ENCODE measurements at places on chromosomes 4 and X.

- no peak for DNase-seq
Observed at GRCh38 chrX:150050387-150050786, 112.1 kb upstream of the EOLA2 start.

DNA sequence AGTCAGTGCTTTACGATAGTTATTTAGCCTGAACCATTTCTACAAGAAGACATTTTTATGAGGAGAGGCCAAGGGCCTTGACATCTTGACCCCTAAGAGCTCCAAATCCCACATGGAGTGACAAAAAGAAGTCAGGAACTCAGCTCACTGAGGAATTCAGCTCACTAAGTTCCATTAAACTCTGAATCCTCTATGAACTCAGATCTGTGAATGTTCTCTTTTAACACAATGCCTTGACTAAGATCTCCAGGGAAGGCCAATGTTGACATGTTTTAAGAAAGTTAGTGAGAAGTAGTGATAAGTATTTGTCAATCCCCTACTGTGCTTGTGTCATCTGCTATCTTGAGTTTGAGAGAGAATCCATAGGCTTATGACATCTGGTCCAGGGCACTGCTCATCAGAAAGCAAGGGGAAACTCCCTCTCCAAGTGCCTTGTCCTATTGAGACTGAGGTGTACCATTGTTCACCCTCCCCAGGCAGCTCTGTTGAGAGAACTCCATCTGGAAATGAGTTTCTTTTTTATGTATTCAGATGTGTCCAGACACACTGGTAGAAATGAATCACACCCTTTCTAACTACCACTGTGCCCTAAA, 68.7 kb upstream of the PCDH19 start:
- DNase-seq = no peak

- no peak for DNase-seq
Observed at GRCh38 chrX:21155916-21156315, 218.3 kb upstream of the CNKSR2 start.

GRCh38 chrX:150049647-150050046, 111.4 kb upstream of the EOLA2 start:
- DNase-seq = no peak

- no peak for DNase-seq
Observed at GRCh38 chrX:24494647-24495075, 29.6 kb downstream of the PDK3 start.

GRCh38 chr4:27846951-27847350, 986.3 kb downstream of the STIM2 start:
- no peak for DNase-seq

- no peak for DNase-seq
Observed at GRCh38 chrX:130645955-130646583, 244.3 kb downstream of the RBMX2 start.

GRCh38 chr4:93775551-93775950, 53.0 kb upstream of the ATOH1 start:
- DNase-seq = no peak

DNA sequence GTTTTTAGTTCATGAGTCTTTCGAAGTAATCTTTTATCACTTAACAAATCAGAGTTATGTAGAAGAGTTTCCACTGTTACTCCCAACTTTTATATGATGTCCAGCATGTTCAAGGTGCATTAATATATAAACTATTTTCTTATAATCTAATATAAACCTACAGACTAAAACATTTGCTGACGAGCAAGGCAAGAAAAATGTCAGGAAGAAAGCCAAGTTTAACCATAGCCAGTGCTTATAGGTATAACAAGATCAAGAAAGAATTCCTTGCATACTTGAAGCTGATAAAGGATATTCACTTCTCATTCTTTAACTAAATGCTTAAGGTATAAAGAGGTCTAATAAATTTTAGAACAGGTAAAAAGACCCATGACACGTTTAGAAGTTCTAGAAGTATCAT, 167.7 kb downstream of the NPNT start:
- no peak for DNase-seq

DNA sequence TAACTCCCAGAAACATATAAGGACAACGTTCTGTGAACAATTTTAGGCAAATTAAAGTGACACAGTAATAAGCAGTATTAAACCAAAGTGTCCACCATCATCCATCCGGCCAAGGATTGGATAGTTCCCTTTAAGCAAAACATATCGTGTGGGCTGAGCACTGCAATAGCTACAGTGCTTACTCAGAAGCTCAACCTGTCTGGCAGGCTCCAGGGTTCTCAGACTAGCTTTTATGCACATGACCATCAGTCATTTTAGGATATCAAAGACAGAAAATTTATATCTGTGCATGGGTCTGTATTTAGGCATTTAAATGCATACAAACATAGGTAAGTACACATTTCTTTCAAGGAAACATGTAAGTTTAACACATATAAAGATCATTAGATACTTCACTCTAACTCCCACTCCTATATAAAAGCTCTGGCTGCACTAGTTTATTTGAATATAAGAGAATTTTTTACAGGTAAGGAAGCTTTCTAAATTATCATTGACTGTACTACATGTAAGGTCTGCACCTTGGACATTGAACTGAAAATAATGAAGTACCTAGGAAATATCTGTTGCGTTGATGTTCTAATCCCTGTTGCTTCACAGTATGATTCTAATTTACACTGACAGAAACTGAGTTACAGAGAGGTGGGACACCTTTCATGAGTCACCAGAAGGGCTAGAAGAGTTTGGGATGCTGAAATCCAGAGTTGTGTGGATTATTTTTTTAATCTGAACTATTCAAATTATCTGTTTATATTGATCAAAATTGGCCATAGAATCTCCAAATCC, 67.6 kb downstream of the ELOVL6 start:
- no peak for DNase-seq

GRCh38 chr4:77699731-77700210, 94.2 kb downstream of the CXCL13 start:
- no peak for DNase-seq

GRCh38 chr4:76293772-76294171, 12.8 kb upstream of the STBD1 start:
- no peak for DNase-seq

- no peak for DNase-seq
Observed at GRCh38 chrX:152905081-152905420, 7.2 kb downstream of the ZNF185 start.

DNA sequence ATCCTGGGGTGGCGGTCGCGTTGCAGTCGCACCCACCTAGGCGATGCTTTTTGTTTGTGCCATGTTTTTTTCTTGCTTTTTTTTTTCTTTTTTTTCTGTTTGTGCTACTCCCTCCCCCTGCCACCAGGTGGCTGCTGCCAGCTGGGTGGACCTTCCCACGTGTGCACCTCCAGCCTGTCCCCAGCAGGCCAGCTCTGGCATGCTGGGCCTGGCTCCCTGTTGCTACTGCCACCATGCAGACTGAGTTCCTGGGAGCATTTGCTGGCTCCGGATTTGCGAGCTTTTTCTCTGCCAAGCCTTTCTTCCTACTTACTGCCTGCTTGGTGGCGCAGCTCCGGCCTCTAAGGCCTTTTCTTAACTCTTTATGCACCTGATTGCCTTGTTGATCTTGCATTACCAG, 161.2 kb upstream of the WDFY3 start:
- DNase-seq = no peak

DNA sequence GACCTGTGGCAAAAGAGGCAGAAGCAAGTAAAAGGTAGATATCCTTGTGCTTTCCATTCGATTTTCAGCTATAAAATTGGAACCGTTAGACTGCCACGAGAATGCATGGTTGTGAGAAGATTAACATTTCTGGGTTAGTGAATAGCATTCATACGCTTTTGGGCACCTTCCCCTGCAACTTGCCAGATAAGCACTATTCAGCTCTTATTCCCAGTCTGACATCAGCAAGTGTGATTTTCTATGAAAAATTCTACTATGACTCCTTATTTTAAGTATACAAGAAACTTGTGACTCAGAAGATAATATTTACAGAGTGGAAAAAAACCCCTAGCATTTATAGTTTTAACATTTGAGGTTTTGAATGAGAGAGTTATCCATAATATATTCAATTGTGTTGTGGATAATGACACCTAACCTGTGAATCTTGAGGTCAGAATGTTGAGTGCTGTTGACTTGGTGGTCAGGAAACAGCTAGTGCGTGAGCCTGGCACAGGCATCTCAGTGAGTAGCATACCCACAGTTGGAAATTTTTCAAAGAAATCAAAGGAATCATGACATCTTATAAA, 3.9 kb downstream of the FGB start:
- no peak for DNase-seq

- DNase-seq = no peak
Observed at GRCh38 chr4:152283801-152284470, 252.0 kb downstream of the FBXW7 start.

GRCh38 chr4:148367756-148368155, 74.5 kb downstream of the NR3C2 start:
- no peak for DNase-seq

DNA sequence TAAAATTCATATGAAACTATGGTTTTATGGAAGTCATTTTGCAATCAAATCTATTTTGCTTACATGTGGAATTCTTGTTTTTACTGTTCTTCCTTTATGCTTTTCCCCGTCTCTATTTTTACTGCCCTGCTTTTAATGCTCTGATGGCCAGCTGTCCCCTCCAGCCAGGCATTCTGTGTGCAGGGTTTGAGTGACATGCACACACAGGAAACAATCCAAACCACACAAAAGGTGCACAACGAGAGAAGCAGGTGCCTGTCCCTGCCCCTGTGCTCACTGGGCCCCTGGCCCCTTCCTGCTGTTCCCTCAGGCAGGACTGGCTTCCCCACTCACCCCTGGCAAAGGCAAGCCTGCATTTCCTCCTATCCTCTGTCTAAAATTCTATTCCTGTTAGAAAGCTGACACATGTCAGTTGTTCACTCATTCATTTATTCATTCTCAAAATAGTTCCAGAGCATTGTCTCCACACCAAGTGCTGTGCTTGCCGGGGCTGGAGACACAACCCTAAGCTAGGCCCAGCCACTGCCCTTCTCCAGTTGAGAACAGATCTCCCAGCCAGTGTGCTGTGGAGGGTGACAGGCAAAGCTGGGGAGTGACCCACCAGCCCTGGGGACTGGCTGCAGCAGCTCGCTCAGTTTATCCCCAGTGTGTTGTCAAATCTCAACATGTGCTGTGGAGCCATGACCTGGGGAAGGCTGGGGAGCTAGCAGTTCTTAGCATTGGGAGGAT, 346.3 kb downstream of the FBXW7 start:
- no peak for DNase-seq

DNA sequence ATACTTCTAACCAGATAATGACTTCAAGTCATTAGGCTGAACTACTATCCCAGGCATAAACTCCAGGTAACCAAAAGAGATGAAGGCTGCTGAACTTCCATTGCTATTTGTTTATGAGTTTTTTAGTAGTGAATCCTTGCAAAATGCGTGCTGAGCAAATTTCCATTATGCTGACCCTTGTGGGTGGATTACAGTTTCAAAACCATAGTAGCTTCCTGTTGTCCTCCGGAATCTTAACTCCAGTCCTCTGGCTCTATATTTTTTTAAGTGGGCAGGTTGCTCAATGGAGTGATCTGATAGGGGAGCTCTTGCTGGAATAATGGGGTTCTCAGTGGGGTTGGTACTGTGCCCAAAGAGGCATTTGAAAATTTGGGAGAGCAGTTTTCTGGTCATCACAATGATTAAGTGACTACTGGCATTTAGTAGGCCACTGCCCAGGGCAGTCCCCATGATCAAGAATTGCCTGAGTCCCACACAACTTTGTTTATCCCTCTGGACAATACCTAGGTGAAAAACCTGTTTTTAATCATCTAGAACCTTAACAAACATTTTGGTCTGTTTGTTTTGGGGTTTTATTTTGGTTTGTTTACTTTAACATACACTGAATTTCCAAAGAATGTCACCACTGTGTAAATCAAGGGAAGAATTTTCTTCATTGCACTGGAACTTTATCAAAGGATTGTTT, 302.3 kb upstream of the GATB start:
- DNase-seq = no peak

DNA sequence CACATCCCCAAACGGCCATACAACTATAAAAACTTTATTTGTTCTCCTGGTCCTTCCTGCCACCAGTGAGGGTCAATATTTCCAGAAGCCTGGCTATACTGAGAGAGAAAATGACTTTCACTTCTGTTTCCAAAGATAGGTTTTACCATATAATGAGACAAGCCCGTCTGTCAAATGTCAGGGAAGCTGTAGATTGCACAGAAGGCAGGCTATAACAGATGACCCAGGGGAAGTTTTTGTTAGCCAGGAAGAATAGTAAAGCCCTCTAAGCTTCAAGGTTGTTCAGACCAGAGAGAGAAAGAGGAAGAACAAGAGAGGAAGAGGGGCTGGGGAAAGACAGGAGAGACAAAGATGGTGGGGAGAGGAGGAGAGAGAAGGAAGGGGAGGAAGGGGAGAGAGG, 217.5 kb downstream of the GBA3 start:
- no peak for DNase-seq

DNA sequence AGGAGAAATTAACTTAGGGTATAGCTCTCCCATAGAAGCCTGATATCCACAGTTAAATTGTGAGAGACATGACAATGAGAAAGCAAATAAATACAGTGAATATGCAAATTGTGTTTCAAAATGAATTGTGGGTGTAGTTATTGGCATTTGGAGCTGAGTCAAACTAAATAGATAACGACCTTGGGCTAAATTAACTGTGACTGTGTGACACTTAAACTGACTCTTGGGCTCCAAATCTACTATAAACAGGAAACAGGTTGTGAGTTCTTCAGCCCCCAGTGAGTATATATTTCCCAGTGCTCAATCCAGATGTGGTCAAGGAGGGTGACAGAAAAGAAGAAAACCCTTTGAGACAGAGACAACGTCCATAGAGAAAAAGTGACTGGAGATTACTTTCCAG, 11.3 kb upstream of the MAGEA10 start:
- no peak for DNase-seq

- DNase-seq = no peak
Observed at GRCh38 chr4:89539374-89539773, 231.8 kb upstream of the GPRIN3 start.

DNA sequence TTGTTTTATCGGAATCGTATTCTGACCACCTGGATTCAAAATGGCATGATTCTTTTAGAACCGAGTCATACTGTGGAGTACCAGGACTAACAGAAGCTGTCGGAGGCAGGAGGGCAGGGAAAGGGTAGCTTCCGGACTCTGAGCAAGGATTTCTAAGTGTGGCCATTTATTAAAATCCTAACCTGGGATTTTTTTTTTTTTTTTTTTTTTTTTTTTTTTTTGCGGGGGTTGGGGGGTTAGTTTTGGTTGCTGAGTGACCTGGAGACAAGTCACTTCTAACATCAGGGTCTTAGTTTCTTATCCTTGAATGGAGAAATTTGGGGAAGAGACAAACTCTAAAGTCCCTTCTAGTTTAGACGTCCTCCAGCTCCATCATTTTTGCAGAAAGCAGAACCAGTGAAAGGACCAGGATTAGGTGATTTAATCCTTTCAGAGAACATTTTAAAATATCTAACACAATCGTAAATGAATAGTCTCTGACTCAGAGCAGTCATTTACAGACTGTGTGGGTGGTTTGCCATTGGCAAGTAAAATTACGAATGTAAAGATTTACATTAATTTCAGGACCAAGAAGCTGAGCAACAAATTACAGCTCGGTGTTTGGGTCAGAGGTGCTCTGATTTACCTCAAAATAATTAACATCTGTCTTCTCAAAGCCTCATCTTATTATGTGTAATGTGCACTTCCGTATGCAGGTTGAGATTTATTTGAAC, 7.3 kb downstream of the SLC25A5 start:
- DNase-seq = no peak
